Activated naive CD8-positive, alpha-beta T cell treated with anti-CD3 and anti-CD28 coated beads for 36 hours (primary cell): ENCODE measurements at places on chromosomes 11 and 22.

DNA sequence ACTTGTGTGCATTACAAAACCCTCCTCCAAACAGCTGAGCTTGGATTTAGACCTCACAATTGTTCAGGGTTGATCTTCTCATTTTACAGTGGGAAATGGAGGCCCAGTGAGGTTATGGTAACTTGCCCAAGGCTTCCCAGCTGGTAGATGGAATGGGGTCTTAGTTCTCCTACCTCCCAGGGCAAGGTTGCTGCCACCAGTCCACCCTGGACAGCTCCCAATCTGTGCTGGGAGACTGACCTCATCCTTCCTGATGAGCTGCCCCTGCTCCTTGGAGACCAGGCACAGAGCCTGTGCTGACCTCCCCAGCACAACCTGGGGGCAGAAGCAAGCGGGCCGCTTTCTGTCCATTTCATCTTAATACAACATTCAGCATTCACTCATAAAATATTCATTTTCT, 190.7 kb downstream of the ST3GAL4 start:
- DNase-seq: no peak

- DNase-seq: no peak
These were observed 26.3 kb upstream of the MTCH2 start for GRCh38 chr11:47668665-47669064.

DNA sequence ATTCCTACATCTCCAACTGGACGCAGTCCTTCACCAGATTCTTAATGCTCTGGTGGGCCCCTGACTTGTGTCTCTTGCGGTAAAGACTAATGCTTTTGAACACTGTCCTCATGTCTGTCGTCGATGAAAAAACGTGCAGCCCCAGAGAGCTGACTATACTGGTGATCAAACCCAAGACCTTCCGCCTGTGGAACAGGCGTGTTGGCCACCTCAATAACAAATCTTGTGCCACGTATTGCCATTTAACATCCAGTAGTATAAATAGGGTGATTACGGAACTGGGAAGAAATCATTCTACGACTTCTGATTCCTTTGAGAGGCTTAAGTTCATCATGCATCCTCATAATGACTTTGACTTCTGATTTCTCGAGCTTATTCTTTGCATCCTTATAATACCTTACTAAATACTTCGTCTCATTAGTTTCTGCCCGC, 45.6 kb downstream of the OR4D9 start:
- DNase-seq: no peak

GRCh38 chr11:88036701-88037100, 138.5 kb downstream of the RAB38 start:
- no peak for DNase-seq

GRCh38 chr11:119754199-119754598, 25.2 kb upstream of the NECTIN1 start:
- no peak for DNase-seq

DNA sequence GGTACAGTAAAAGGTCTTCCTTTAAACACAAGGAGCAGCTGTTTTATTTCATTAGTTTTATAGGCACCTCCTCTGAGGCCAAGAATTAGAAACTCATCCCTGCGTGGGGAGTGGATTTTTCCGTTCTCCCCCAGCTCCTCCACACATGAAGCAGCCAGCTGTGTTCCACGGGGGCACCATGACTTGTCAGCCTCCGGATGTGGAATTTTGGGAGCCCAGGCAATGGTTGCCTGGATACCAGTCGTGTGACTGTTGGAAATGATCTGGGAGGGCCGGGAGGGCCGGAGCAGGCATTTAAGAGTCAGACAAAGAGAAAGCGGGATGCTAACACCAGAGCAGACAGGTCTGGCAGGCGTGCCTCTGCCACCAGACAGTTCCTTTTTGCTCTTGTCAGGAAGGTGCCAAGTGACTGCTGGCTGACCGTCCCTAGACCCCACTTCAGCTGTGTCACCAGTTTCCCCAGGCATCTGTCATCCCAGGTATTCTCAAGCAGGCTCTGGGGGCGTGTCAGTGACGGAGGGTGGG, 15.9 kb upstream of the CDC42EP2 start:
- DNase-seq: no peak

- no peak for DNase-seq
These were observed 48.9 kb downstream of the BTG4 start for GRCh38 chr11:111463276-111463675.

DNA sequence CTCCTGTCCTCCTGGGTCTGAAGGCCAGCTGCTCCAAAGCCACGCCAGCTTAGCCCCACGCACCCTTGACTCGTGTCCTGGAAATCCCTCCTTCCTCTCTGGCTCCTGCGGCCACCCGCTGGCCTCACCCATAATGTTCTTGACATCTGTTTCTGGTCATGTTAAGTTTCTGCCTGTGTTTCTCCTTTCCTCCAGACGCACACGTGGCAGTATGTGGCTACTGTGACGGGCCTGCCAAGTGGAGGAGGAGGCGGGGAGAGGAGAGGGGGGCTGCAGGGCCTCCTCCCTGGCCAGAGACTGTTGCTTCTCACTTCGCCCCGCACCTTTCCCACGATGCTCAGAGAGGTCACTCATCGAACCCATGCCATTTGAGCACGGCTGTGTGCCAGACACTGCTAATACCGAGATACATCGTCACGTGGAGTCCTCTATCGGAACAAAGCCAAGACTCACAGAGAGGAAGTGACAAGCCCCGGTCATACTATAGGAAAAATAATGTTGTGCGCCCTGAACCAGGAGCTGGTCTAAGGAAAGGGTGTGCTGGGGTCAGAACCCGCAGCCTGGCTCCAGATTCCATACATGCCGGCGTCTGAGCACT, 11.5 kb downstream of the C1QTNF6 start:
- DNase-seq: no peak

- DNase-seq: no peak
These were observed 39.3 kb downstream of the RPL27A start for GRCh38 chr11:8721609-8722500.

GRCh38 chr22:17882162-17882561, 107.9 kb upstream of the BID start:
- DNase-seq: no peak

DNA sequence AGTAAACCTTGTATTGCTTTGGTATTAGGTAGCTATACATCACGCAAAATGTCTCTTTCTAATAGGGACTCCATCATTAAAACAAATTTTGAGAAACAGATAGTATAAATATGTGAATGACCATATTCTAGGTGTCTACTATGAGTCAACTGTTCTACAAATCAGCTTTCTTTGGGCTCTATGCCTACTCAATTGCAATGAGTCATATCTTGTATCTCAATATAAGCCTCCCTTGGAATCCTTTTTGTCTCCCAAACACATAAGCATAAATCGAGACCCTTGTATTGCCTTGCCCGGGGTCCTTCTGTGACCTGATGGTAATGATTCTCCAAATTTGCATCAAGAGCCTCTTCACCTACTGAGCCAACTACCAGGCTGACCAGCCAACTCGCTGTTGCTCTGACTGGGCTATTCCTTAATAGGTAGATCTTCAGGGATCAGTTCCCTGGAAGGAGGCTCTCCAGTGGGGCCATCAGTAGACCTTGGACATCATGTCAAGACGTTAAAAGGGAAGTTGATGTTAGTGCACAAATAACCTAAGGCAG, 22.2 kb downstream of the BLID start:
- no peak for DNase-seq

- DNase-seq: no peak
These were observed 2.3 kb downstream of the DMC1 start for GRCh38 chr22:38567531-38568285.

- DNase-seq: no peak
These were observed 41.9 kb upstream of the EMID1 start for GRCh38 chr22:29163808-29164207.

DNA sequence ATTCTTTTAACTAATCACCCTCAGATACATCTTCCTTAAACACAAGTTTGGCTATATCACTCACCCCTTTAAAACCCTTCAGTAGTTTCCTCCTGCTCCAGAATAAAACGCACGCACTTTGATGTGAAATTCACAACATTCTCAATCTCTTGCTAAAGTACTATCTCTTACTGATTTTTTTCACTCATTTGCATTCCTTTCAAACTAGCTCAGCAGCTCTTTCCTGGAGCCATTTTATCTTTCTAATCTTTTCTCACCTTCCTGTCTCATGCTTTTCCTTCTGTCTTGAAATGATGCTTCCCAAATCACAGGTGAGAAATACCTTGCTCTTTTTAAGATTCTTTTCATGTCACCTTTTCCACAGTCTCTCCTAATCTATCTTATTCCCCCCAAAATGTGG, 1074.4 kb downstream of the DLG2 start:
- no peak for DNase-seq

GRCh38 chr22:49170053-49170452, 657.6 kb downstream of the BRD1 start:
- no peak for DNase-seq

GRCh38 chr11:109956124-109956793, 136.9 kb upstream of the ZC3H12C start:
- no peak for DNase-seq

- DNase-seq: no peak
These were observed 29.8 kb downstream of the B3GAT1 start for GRCh38 chr11:134382257-134382656.

GRCh38 chr22:22368516-22368915, 123.9 kb downstream of the VPREB1 start:
- no peak for DNase-seq

GRCh38 chr22:45598596-45599217, 72.9 kb upstream of the ATXN10 start:
- no peak for DNase-seq

- no peak for DNase-seq
These were observed at the start of gene MUC6 for GRCh38 chr11:1036303-1036923. MUC6 (minus strand) TSS chr11:1036718; CDS start chr11:1036655, 63 bp downstream.

- DNase-seq: no peak
These were observed 37.8 kb downstream of the KCNQ1OT1 start for GRCh38 chr11:2662024-2662312.

DNA sequence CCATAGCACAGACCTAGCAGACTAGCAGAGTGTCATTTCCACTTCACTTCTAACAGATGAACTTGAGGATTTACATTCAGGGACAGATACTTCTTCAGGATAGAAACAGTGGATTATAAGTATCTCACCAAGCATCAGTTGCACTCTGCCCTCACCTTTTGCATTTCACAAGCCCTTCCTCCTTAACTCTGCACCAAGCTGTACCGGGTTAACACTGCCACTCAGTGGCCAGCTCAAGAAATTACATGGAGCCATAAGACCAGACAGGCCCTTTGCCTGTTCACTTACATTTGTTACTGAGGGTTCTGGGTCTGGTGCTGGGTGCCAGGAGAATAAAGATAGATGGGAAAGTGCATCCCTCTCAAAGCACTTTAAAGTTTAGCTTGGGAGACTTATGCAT, 309.8 kb downstream of the SHANK2 start:
- peak; percentile 11 for DNase-seq

GRCh38 chr11:3178349-3178748, 13.2 kb upstream of the OSBPL5 start:
- DNase-seq: no peak

DNA sequence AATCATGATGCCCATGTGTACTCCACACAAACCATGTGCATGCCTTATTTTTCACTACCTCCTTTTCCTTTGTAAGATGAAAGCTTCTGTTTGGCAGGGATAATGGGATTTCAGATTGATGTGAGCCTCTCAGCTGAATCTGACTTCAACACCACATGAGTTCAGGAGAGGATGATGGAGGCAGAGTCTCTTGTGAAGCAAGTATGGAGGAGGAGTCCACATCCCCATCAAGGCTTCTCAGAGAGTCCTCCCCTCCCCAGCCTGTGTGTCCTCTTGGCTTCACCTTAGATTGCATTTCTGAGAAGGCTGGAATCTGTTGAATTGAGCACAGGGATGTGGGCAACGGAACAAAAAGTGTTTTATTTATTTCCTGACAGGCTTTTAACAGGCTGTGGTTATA, 370.4 kb downstream of the FAT3 start:
- no peak for DNase-seq

DNA sequence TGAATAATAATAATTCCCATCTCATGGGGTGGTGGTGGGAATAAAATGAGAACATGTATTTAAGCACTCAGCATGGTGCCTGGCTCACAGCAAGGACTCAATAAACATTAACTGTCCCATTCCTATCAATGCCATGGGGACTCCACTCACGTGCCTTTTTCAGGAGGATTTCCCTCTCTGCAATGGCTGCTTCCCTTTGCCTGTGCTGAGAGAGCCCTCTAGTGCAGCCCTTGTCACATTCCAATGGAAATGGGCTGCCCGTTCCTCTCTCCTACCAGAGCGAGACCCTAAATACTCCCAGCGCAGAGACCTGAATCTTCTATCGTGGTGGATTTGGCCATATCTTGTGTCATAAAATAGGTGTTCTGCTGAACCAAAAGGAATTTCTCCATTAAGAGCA, 621.5 kb upstream of the B3GAT1 start:
- no peak for DNase-seq

DNA sequence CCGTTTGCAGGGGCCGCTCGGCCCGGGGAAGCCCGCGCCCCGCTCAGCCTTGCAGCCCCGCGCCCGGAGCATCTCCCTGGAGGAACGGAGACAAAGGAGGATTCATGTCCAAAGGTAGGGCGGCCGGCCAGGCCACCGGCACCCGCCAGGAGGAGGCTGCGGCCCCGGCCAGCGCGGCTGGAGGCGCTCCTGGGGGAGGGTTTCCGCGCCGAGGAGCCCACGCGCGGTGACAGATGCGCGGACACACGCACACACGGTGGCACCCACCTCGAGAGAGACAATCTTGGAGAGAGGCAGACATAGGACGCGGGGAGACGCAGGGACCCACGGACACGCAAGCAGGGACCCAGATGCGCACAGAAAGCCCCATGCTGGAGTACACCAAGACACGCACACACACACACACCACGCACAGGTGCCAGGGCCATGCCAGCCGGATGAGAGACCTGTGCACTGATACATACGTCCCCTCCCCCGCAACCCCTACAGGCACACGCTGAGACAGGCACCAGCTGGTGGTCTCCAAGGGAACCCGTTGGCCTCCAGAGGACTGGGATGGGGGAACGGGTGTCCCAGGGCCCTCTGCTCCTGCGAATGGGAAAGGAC, 7.8 kb downstream of the SEPTIN3 start:
- peak; percentile 8 for DNase-seq

GRCh38 chr11:72426758-72427157, 7.6 kb downstream of the CLPB start:
- no peak for DNase-seq

GRCh38 chr11:70192666-70193410, 10.3 kb upstream of the FADD start:
- DNase-seq: no peak

DNA sequence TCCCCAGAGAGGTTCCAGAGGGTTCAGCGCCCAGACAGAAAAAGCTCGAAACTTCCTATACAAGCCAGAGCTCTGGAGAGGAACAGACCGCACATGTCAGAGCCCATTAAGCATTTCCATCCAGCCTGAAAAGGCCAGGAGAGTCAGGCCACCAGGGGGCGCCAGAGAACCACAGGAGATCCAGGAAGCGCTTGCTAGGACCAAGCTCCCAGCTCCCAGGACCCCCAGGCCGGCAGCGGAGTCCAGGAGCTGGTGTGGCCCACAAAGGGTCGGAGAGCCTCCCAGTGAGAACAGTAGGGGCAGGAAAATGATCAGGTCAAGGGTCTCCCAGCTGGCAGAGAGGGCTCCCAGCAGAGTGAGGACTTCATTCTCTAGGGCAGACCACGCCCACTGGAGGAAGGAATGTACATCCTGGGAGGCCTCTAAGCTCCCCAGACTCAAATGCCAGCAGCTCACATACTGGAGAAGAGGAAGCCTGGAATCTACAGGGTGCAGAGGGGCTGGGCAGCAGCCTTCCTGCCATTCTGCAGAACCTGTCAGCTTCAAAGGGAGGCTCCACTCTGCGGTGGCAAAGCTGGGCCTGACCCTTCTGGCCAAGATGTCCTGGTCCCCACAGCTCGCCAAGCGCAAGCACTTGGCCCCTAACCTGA, 2.1 kb upstream of the MEI1 start:
- DNase-seq: peak; percentile 85

GRCh38 chr11:57792060-57792541, 30.5 kb downstream of the CTNND1 start:
- peak; percentile 80 for DNase-seq

GRCh38 chr11:61021661-61022212, 50.3 kb downstream of the CD6 start:
- peak; percentile 82 for DNase-seq
